Left kidney (tissue), 8 donors: ENCODE measurements at places on chromosomes 5 and 9. TPM values are rescaled to one million over a fixed set of nuclear protein-coding genes. Genes with fewer than 3 reads are reported as not detected.
A peak's percentile ranks its signal among the peaks of the same experiment; 100 is the strongest.

- DNase-seq, result no peak
Observed at GRCh38 chr9:94719878-94720277, 6.6 kb upstream of the AOPEP start.

Gene CDH9
- polyA plus RNA-seq, result 21.8 TPM

Gene CEP120
- polyA plus RNA-seq, result 25.2 TPM

Gene SNCAIP
- 26.1 TPM for polyA plus RNA-seq

Gene SLC25A25
- 12.9 TPM for polyA plus RNA-seq

DNA sequence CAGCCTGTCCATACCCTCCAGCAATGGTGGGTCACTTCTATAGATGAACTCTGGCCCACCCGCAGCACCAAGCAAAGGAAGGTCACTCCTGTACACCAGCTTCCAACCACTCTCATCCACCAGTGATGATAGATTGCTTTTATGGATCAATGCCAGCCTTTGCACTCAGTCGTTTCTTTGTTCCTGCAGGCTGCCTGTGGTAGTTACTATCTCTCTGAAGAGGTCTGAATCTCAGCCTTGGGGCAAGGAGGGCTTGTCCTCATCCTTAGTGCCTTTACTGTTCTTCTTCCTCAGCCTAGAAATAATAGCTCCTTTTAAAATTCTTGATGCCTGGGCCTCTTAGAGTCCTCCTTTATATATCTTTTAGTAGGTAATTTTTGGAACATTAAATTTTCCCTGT lies 100.8 kb downstream of the TMC1 start:
- no peak for DNase-seq

DNA sequence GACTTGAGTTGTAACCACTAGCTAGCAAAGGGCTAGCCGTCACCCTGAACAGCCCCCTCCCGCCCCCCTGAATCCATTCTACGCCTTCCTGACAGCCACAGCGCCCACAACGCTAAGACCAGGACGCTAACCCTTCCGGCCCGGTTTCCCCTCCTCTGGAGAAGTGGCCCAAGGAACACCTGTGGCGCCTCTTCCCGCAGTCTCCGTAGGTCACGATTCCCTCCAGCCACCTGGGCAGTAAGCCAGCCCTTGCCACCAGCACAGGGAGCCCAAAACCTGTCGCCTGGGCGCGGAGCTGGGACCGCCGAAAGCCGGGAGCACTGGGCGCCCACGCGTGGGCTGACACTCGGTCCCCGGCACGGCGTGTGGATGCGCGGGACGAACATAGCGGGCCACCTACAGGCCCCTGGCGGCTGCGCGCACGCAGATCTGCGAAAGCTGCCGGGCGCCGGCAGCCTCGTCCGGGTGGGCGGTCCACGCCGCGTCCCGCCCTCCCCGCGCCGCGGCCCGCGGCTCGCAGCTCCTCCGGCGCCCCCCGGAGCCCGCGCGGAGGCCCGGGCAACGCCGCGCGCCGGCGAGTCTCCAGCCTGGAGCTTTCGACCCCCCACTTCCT lies 596 bp downstream of the IRF1 start:
- no peak for DNase-seq

DNA sequence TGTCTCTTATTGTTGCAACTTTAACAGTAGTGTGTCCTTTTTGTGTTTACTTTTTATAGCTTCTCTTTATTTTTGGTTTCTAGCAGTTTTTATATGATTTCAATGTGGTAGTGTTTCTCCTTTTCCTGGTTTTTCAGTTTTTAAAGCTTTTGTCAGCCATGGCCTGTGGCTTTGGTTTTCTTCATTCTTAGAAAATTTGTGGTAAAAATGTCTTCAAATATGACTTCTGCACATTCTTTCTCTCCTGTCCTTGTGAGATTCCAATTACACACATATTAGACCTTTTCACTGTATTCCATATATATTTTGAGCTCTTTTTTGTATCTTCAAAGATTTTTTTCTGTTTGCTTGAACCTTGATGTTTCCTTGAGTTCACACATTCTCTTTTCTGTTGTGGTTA lies 180.5 kb downstream of the CNTLN start:
- no peak for DNase-seq

Gene GFI1B
- 0.52 TPM for polyA plus RNA-seq

DNA sequence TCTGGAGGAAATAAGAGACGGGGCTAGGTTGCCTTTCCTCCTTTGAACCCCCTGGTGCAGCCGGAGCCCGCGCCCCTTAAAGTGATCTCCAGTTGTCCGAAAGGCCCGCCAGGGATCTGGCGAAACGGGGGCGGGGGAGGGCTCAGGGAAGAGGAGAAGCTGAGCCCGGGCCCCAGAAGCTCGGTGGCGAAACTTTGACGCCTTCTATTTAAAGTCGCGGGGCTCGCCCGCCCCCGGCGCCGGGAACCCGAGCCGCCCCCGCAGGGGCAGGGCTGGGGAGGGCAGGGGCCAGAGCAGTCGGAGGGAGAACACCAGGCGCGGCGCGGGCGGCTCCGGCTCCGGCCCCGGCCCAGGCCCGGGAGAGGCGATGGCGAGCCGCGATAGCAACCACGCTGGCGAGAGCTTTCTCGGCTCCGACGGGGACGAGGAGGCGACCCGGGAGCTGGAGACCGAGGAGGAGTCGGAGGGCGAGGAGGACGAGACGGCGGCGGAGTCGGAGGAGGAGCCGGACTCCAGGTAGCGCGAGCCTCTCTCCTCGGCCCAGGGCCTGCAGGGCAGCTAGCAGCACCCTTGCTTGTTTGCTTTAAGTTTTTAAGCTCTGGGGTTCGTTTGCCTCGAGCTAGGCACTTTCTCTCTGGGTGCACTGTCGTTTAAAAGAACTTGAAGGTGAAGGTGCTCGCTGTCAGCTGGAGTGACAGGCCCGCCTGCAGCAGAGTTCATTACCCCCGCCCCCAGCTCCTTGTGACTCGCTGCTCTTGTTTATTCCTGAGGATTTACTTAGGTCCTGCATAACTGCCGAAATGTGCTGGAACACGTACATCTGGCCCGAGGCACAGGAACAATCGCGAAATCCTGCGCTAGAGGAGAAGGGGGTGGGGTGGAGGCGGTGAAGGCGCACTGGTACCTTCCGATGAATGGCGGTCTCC lies at the start of gene CMYA5:
Gene CMYA5 (plus strand): TSS at position 296 of the 926 bp plus-strand sequence. CDS start 72 bp downstream, at position 368.
- peak; percentile 57 for DNase-seq

DNA sequence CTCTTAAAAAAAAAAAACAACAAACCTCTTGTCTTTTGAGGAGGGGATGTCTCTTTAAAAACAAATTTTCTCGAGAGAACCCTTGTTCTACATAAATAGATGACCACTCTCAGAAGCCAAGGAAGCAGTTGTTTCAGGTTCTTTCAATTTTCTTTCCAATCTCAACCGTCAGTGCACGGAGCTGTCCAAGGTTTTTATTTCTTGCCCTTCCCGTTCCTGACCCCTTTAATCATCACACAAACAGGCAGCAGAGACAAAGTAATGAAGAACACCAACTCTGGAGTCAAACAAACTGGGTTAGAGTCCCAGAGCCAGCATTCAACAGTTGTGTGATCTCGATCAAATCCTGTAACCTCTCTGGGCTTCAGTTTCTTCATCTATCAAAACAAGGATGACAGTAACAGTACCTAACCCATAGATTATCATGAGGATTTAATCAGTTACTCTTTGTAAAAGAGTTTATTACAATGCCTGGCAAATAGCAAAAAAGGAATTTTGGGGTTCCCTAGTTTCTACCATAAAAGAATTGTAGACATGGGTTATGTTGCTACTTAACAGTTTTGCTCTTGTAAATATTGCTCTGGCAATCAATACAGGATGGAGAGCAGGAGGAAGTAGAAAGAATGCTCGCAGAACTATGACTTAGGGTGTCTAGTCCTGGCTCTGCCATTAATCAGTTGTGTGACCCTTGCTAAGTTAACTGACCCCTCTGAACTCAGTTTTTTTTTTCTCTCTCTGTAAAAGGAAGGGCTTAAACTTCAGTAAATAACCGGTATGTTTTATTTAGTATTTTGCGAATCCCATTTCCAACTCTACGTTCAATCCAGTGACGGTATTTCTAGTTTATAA lies 1.0 kb upstream of the NIM1K start:
- no peak for DNase-seq

Gene CCDC187
- polyA plus RNA-seq, result 2.2 TPM

GRCh38 chr5:132747616-132748440 lies 602 bp downstream of the CCNI2 start:
- DNase-seq, result no peak

Gene C1QTNF2
- polyA plus RNA-seq, result 0.73 TPM
